RPMI7951 (cell line): ENCODE measurements at places on chromosomes 11 and 22.

- DNase-seq, result no peak
Measured at GRCh38 chr11:65883058-65883761, 3.6 kb downstream of the CTSW start.

DNA sequence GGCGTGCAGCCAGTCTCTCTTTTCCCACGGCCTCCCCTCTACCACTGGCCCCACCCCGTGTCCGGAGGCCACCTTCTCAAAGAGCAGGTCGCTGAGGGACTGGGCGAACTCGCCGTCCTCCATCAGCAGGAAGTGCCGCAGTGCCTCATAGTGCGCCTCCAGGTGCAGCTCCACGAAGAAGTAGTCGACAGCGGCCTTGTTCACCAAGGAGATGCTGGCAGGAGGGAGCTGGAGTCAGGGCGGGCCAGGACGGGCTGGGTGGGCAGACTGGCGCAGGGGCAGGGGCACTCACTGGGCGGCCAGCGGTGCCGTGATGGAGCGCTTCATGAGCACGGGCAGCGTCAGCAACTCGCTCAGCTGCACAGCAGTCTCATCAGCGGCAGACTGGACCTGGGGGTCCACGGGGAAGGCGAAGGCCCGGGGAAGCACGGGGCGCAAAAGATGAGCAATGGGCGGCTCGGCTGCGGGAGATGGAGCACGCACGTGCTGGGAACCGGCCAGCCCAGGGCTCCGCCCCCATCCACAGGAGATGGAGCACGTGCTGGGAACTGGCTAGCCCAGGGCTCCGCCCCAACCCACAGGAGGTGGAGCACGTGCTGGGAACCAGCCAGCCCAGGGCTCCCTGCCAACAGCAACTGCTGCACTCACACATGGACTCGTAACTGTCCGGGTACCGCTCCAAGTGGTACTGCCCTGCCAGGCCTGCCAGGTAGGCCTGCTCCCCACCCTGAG is 18.4 kb downstream of the SELENOO start:
- peak; percentile 45 for DNase-seq

GRCh38 chr22:37909766-37910165 is 3.7 kb downstream of the MICALL1 start:
- no peak for DNase-seq

GRCh38 chr22:26573026-26573662 is 16.8 kb downstream of the TPST2 start:
- no peak for DNase-seq
